NCI-H1092 treated with DMSO at 0.1 percent for 48 hours (cell line): ENCODE measurements at places on chromosomes 13 and 19.

- DNase-seq: no peak
Measured at GRCh38 chr19:35845215-35846037, 6.9 kb downstream of the NPHS1 start.

- no peak for DNase-seq
Measured at GRCh38 chr19:18262917-18263316, 11.3 kb downstream of the IQCN start.

DNA sequence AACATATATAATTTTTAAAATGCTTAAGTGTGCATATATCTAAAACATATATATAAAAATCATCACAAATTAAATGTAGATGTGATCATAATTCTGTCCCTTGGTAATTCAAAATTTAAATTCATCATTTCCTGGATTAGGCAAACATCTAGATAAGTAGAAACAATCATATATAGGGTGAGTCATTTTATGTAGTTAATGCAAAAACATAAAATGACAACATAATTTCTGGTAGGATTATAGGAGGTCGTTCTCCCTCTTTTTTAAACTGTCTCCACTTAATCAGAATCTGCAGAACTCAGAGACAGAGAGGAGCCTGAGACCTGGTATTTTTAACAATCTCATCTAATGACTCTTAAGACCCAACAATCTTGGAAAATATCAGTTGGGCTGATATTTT is 333.4 kb downstream of the KCTD12 start:
- DNase-seq: no peak

DNA sequence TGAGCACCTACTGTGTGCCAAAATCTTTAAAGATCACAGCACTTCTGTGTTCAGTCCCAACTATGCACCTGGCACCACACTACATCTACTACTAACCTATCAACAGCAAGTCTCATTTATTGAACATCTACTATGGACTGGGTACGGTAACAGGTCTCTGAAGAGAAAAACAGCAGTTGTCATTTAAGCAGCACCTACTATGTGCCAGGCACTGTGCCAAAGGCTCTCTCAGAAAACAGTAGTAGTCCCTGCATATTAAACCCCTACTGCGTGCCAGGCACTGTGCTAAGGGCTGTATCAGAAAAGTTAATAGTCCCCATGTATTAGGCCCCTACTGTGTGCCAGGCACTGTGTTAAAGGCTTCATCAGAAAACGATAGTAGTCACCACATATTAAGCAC is 106.2 kb downstream of the PTPRS start:
- DNase-seq: no peak

DNA sequence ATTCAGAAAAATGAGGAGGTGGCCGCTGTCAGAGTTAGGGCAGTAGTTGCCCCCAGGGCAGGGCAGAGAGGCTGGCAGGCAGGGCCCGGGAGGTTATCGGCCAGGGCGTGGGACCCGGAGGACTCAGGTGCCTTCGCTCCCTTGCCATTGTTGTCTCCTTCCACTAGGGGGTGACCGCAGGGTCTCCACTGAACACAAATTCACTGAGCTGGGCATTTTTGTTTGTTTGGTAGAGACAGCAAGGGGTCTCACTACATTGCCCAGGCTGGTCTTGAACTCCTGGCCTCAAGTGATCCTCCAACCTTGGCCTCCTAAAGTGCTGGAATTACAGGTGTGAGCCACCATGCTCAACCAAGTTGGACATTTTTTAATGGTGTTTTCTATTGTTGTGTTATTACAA is 25.1 kb downstream of the CARS2 start:
- DNase-seq: no peak

DNA sequence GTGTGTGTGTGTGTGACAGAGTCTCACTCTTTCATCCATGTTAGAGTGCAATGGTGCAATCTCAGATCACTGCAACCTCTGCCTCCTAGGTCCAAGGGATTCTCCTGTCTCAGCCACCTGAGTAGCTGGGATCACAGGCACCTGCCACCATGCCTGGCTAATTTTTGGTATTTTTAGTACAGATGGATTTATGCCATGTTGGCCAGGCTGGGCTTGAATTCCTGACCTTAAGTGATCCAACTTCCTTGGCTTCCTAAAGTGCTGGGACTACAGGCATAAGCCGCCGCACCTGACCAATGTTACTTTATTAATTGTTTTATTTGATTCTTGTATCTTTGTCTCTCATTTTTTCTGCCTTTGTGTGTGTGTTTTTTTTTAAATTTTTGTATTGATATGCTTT is 89.6 kb downstream of the ZNF486 start:
- DNase-seq: no peak

DNA sequence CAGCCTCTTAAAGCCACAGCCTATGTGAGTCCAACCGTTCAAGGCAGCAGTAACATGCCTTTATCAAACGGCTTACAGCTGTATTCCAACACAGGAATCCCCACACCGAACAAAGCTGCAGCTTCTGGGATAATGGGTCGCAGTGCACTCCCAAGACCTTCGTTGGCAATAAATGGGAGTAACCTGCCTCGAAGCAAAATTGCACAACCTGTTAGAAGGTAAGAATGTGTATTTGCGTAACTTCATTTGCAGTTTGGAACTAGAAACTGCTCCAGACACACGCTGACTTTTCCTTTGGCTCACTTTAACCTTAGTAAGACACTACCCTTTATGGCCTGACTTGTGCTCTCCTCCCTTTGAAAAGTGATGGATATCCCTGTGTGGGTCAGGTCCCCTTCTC is 63.4 kb downstream of the SLAIN1 start:
- DNase-seq: no peak

DNA sequence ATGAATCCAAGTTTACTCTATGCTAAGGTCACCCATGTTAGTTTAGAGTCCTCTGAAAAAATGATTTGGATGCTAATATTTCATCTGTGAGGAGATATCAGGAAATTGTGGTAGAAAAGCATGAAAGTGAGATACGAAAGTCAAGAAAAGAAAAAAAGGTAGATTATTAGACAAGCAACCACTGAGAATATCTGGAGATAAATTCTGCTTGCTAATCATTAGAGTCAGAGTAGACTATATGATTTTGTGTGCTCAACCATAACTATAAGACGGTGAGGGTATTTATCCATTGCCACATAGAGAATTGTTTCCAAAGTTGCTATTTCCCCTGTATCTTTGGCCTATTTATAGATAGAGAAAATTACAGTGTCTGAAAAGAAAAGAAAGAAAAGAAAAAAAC is 706.7 kb downstream of the SLITRK5 start:
- no peak for DNase-seq
